ENCODE measurements at places on chromosomes 2 and 18. TPM values are rescaled to one million over a fixed set of nuclear protein-coding genes. Genes with fewer than 3 reads are reported as not detected.

- no peak for DNase-seq
- no peak overlapping the region for H3K27ac ChIP-seq
- H3K36me3 ChIP-seq = no peaks in the 10 kb centered on the region
- no peak overlapping the region for H3K4me3 ChIP-seq
Measured at GRCh38 chr2:194526121-194526520, 1130.9 kb upstream of the SLC39A10 start.

GRCh38 chr2:111143107-111143842 lies 22.6 kb downstream of the BCL2L11 start:
- DNase-seq = no peak
- H3K4me1 ChIP-seq = peaks cover 15% of the 10 kb centered on the region
- H3K27ac ChIP-seq = no peak overlapping the region
- H3K36me3 ChIP-seq = no peaks in the 10 kb centered on the region
- H3K4me3 ChIP-seq = no peak overlapping the region
- no peaks in the 10 kb centered on the region for H3K27me3 ChIP-seq

- H3K27me3 ChIP-seq = no peaks in the 10 kb centered on the region
- H3K27ac ChIP-seq = no peak overlapping the region
- no peak overlapping the region for H3K4me3 ChIP-seq
- H3K4me1 ChIP-seq = no peaks in the 10 kb centered on the region
- H3K36me3 ChIP-seq = no peaks in the 10 kb centered on the region
- DNase-seq = no peak
Measured at GRCh38 chr2:149527998-149528755, 59.4 kb downstream of the MMADHC start.

GRCh38 chr2:145601361-145601925 lies 1081.5 kb upstream of the ZEB2 start:
- H3K4me1 ChIP-seq = no peaks in the 10 kb centered on the region
- no peaks in the 10 kb centered on the region for H3K36me3 ChIP-seq
- H3K4me3 ChIP-seq = no peak overlapping the region
- H3K27me3 ChIP-seq = no peaks in the 10 kb centered on the region
- no peak overlapping the region for H3K27ac ChIP-seq

DNA sequence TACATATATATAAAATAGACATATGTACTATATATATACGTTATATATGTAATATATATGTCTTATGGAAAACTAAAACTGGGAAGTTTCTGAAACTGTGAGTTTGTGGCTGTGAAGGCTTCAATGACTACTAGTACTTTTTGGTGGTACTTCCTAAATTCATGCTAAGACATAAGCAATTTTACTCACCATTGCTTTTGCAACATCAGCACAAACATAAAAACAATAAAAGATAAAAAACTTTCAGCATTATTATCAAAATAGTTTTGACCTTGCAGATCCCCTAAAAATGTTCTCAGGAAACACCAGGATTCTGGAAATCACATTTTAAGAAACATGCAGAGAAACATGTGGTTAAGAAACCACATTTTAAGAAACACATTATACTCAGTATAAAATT lies 269.9 kb downstream of the PID1 start:
- no peak overlapping the region for H3K27ac ChIP-seq
- no peaks in the 10 kb centered on the region for H3K36me3 ChIP-seq
- H3K4me3 ChIP-seq = no peak overlapping the region
- H3K4me1 ChIP-seq = no peaks in the 10 kb centered on the region

DNA sequence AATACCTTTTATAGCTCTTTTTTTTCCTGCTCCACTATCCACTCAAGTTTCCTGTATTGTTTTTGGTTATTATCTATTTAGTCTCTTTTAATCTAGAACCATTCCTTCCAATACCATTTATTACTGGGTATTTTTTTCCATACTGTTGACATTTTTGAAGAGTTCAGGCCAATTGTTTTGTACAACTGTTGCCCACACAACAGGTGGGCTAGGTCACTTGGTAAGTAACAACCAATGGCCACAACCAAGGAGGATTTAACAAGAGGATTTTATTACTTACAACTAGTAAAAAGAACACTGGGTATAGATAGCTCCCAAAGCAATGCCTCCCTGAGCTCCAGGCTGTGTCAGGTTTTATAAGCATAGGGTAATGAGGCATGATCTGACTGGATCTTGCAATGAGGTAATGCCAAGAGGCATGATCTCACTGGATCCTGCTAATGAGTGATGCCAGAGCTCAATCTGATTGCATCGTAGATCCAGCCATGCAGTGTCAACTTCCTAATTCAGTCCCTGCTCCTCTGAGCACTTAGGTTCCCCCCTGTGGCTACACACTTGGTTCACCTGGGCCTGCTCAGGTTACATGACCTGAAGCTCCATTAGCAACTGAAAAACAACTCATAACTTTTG lies 7.1 kb upstream of the CEP68 start:
- H3K4me3 ChIP-seq = no peak overlapping the region
- H3K4me1 ChIP-seq = peaks cover 25% of the 10 kb centered on the region
- H3K36me3 ChIP-seq = no peaks in the 10 kb centered on the region
- H3K27me3 ChIP-seq = no peaks in the 10 kb centered on the region
- no peak for DNase-seq

PCARE gene
- 0.02 TPM for total RNA-seq

IL37 gene
- 0.22 TPM for total RNA-seq

All from SJCRH30 (cell line).